Stimulated activated CD4-positive, alpha-beta T cell treated with anti-CD3 and anti-CD28 coated beads, Interleukin-2, amount 100 ng/mL, for 4 hours (primary cell): ENCODE measurements at places on chromosomes 13 and 19.

- DNase-seq, result no peak
These were observed 1.3 kb downstream of the B3GNT3 start for GRCh38 chr19:17796013-17796837.

- DNase-seq, result no peak
These were observed 5.2 kb downstream of the AKT2 start for GRCh38 chr19:40279761-40280607.

DNA sequence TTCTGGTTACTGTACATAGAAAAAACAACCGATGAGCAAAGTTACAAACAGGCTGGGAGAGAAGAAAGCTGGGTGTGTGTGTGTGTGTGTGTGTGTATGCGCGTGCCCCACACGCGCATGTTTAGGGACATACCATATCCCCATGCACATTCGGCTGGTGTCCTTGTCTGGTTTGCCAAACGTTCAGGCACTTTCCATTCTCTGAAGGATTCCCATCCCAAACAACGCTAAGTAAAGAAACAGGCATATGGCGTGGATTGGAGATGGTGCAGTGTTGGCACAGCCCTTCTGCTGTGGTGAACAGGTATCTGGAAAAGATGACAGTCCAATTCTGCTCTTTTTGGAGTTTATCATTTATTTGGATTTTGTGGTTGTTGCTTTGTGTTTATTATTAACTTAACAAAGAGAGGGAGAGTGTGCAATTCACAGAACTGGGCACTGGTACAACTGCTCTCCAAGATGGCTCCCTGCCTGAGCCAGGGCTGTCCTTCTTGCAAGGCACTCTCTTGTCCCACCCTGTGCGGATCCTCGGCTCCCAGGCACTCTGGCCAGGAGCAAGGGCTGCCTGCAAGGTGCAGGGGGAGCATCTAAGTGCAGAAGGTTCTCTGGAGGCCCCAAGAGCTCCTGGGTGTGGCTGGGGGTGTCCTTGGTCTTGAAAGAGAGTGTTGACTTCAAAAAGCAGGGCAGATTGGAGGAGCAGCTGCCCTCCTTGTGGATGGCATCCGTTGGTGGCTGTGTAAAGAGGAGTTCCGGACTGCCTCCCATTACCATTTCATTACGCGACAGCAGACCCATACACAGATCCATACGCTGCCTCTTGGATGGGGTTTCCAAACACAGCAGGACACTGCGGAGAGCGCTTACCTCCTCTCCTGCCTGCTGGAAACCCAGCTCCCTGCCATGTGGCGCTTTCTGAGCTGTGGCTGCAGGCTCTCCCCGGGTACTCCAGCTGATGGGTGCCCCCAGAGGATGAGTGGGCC is 263.1 kb downstream of the ZNF536 start:
- DNase-seq, result no peak

DNA sequence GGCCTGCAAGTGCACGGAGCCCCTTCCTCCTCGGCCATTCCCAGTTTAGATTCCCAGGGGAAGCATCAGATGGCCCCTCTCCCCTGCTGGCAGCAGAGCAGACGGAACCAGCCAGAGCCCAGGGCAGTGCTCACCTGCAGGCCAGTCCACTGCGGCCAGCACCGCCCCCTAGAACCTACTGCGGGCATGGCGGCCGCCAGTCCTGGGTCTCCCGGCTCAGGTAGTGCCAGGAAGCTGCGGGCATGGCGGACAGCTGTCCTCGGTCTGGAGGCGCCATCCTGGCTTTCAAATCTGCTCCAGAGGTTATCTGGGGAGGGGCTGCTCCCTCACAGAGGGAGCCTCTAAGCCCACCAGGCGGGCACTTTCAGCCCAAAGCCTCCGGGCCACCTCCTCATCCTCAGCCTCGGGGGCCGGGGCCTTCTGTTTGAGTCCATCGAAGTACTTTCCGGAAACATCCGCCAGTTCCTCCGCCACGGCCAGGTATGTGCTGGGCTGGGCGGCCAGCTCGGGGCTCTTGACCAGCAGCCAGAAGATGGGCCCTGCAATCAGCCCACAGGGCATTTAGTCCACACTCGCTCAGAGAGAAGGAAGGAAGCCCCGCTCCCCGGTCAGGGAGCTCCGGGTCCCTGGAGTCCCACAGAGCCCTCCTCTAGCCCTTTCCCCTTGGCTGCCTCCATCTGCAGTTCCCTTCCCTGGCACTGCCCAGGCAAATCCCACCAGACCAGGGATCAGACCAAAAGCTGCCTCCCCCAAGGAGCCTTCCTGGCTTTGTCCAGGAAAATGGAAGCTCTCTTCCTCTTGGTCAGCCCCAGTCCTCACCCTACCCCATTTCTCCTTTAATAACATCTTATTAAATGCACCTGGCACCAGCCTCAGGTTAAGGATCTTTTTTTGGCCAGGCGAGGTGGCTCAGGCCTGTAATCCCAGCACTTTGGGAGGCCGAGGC is 7.0 kb upstream of the GP6 start:
- no peak for DNase-seq

DNA sequence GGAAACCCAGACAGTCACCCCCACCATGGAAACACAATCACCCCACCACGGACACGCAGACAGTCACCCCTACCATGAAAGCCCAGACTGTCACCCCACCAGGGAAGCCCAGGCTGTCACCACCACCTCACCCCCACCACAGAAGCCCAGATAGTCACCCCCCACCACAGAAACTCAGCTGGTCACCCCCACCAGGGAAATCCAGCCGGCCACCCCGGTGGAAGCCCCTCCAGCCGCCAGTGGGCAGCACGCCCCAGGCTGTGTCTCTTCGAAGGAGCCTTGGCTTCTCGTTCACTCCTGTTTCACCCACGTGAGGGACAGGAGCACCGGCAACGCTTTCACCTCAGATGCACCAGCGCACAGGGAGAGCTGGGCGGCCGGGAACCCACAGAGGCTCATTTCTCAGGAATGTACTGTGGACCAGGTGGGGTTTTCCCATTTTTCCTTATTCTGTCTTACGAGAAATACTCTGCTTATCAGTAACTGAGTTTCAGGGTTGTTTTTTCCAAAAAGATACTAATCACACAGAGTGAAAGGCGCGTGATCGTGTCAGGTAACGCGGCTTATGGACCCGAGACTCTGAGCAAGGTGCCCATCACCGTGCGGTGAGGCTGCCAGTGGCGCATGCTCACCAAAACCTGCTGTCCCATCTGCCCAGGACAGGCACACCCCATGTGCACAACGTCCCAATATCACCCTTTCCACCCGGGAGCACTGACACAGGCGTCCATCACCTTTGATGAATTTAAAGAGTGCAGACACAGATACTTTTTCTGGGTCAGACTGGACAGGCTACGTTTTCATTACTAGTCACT is 28.0 kb downstream of the CARS2 start:
- DNase-seq, result no peak

DNA sequence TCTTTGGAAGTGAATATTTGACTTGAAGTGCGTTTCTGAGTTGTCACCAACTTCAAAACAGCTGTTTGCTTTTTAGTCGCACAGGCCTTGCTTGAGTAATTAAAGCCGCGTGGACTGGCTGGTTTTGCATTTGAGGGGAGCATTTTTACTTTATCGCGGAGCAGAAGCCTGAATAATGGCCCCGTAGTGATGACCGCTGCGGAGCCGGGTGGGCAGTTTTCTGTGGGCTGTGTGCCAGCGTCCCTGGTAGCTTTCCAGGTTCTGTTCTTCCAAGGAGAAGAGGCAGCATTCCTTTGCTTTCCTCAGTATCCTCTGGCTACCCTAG is 1.1 kb downstream of the NAA16 start:
- no peak for DNase-seq

- peak; percentile 70 for DNase-seq
These were observed 2.5 kb upstream of the KEAP1 start for GRCh38 chr19:10505583-10506229.
